ENCODE measurements at places on chromosomes 5 and 9. TPM values are rescaled to one million over a fixed set of nuclear protein-coding genes. Genes with fewer than 3 reads are reported as not detected.

The IL9 gene
- total RNA-seq = not detected

The LCN6 gene
- total RNA-seq = 70.0 TPM

The CDC26 gene
- 20.4 TPM for total RNA-seq

GRCh38 chr5:78472469-78473106, 112.2 kb downstream of the SCAMP1 start:
- H3K4me1 ChIP-seq = no peaks in the 10 kb centered on the region
- H3K4me3 ChIP-seq = no peak overlapping the region
- peaks cover 9% of the 10 kb centered on the region for H3K36me3 ChIP-seq
- H3K27me3 ChIP-seq = no peaks in the 10 kb centered on the region

DNA sequence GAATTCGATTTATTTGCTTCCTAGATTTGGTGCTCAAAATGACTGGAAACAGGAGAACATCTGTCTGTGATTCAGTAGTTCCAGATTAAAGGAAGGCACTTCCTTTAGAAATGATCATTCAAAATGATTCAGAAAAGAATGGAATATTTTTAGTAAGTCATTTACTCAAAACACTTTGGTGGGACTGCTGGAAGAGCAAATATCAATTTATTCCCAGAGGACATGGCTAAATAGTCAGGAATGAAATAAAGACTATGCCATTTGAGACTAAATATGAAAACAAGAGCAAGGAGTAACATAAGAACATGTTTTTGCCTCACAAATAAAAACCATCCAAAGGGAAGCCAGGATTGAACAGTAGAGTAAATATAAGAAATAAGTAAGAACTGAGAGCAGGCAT, 138.6 kb upstream of the RASA1 start:
- H3K4me3 ChIP-seq = no peak overlapping the region
- no peak for DNase-seq
- no peaks in the 10 kb centered on the region for H3K36me3 ChIP-seq
- H3K27ac ChIP-seq = no peak overlapping the region
- H3K27me3 ChIP-seq = no peaks in the 10 kb centered on the region

DNA sequence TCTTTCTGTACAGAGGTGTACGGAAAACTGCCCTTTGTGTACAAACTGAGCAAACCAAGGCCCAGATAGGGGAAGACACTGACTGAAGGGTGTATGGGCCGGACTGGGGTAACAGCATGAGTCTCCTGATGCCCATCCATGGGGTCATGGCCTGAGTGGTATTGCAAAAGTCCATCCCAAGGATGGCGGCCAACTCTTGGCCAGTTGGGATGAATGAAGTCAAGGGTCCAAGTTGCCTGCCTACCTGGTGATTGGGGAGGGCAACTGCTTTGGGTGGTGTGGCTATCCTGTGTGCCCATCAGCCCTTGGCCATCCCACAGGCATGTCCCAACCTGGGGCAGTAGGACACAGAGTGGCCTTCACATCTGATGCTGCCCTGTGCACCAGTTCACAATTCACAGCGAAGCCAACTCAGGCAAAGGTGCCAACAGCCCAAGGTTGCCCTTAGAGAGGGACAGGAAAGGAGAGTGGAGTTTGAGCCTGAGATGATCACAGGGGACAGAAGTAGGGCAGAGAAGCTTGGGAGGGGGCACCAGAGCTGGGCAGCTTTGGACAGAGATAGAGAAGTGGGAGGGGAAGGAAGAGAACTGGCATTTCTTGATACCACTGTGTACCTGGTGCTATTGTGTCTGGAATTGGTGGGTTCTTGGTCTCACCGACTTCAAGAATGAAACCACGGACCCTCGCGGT, 46.6 kb downstream of the COL15A1 start:
- peaks cover 5% of the 10 kb centered on the region for H3K4me1 ChIP-seq
- no peaks in the 10 kb centered on the region for H3K27me3 ChIP-seq
- H3K36me3 ChIP-seq = no peaks in the 10 kb centered on the region
- no peak overlapping the region for H3K27ac ChIP-seq

DNA sequence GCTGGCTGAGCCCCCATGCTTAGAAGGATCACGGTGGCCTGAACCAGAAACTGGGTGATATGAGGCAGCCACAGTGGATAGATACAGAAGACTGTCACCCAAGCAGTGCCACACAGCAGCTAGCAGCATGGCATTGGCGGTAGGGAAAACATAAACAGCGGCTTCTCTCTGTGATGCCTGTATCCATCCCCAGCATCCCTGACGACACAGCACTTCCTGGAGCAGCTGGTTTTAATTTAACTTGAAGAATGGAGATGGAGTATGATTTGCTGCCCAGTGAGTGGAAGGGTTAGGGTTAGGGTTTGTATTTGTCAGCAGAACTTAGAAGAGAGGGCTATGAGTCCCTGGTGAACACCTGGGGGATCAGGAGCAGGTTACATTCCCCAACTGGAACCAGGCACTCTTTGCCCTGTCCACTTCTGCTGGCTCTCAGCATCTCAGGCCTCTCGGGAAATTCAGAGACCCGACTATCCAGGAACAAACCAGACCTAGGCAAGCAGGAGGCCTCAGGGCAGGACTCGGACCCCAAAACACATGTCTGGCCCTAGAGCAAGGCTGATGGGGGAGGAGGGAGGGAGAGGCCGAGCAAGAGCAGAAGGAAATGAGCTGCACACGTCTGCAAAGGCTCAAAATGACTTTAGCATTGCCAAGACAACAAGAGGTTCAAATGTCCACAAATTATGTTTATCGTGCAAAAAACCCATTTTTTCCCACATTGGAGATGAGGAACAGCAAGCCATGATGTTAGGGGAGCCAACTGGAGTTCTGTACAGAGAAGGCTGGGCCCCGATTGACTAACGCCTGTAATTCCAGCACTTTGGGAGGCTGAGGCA, 6.5 kb upstream of the GGTA1 start:
- no peaks in the 10 kb centered on the region for H3K36me3 ChIP-seq
- no peaks in the 10 kb centered on the region for H3K4me1 ChIP-seq
- H3K27ac ChIP-seq = no peak overlapping the region
- H3K27me3 ChIP-seq = no peaks in the 10 kb centered on the region

DNA sequence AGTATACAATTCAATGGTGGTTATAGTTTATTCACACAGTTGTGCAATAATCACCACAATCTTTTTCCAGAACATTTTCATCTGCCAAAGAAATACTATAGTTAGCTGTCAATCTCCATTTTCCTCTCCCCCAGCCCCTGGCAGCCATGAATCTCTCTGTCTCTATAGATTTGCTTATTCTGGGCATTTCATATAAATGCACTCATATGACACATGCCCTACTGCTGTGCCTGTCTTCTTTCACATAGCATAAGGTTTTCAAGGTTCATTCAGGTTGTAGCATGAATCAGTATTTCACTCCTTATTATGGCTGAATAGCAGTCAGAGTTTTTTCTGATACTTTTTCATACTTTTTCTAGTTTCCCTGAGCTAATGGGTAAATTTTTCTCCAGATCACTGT, 127.6 kb downstream of the HSPA4 start:
- H3K4me3 ChIP-seq = no peak overlapping the region
- no peaks in the 10 kb centered on the region for H3K36me3 ChIP-seq
- no peak for DNase-seq
- no peaks in the 10 kb centered on the region for H3K27me3 ChIP-seq
- H3K27ac ChIP-seq = no peak overlapping the region
